ENCODE measurements at places on chromosomes 3 and 15.

- no peak for DNase-seq
These were observed 77.9 kb upstream of the ARHGEF3 start for GRCh38 chr3:56879436-56880215.

DNA sequence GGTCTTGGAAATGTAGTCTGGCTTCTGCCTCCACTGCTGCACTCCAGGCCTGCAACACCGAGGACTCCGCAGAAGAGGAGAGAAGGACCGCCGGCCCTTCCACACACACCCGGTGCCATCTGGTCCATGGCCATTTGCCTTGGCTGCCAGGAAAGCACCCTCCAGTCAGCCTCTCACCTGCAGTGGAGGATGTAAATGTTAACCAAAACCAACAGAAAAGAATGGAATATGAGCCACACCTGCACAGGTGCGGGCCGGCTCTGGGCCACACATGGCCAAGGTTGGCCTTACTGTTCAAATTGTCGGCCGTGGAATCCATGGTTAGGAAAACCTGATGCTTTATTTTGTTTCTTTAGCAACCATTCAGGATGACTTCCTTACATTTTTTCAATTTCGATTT, 178.3 kb upstream of the C2CD4B start:
- no peak for DNase-seq

GRCh38 chr15:88701561-88702095, 62.8 kb downstream of the ISG20 start:
- no peak for DNase-seq

DNA sequence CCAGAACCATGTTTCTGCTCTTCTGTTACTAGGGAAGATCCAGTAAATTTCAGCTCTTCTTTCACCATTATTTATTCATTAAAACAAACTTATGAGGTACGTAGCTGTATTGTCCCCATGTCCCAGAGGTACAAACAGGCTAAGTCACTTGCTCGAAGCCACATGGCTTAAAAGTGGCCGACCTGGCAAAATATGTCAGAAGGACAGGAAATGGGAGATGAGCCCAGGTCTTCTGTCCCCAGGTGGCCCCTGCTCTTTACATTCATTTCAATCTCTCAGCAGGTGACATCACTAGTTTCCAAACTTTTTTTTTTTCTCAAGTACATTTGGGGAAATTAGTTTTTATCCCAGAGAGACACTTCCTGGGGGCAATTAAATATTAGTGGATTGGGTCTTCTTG, 34.1 kb upstream of the LPP start:
- no peak for DNase-seq

GRCh38 chr15:62742409-62743171, 300.0 kb upstream of the TPM1 start:
- peak; percentile 8 for DNase-seq

DNA sequence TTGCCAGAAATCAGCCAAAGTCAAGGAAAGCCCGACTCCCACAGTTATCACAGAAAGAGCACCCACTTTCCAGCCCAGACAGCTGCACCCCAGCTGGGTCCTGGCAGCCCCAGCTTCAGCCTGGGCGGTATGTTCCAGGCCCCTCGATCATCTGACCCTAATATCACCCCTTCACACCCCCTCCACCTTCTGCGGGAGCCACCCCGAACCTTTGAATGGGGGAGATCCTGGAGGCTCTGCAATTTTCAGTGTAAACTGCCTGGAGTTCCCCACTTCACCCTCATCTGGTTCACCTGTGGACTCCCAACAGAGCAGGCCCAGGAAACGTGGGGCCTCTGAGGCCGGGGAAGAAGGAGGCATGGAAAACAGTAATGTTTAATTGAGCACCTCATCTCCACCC, 5.9 kb downstream of the PRSS50 start:
- no peak for DNase-seq

- no peak for DNase-seq
These were observed 1229.1 kb downstream of the ROBO2 start for GRCh38 chr3:78268716-78269668.

- no peak for DNase-seq
These were observed 712.1 kb downstream of the MECOM start for GRCh38 chr3:168951368-168951767.

GRCh38 chr3:25901796-25902195, 111.9 kb downstream of the OXSM start:
- no peak for DNase-seq

GRCh38 chr3:169150920-169151319, 512.6 kb downstream of the MECOM start:
- DNase-seq: no peak
